ENCODE measurements at places on chromosomes 5 and 9.

DNA sequence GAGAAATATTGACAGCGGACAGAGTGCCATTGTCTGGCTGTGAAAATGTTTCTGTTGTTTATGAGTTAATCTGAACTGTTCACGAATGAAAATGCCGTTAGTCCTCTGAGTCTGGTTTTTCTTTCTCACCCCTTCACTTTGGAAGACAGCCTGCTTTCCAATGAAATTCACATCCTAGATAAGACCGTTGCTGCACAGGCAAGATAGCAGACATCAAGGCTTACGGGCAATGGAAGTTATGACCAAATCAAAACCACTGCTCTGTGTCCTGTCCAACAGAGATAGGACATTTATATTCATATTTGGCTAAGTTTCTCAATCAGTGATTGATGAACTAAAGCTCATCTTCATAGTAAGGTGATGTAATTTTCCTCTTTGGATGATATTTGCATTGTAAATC lies 180.0 kb upstream of the DMAC1 start:
- DNase-seq: no peak

DNA sequence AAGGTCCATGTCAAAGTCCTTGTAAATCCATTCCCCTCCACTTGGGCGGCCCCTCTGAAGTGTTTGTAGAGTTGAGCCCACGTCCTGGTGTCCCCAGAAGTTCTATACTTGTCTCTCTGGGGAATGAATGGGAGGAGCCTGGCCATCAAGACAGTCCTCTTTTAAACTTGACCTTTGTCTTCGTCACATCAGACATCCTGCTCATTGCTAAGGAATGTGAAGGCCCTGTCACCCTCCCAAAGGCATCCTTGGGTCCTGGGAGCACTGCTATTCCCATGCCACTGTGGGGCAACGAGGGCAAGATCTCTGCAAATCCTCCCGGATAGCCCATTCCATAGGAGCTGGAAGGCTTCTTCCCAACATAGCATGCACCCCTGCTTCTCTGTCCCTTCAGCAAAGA lies 235.5 kb downstream of the SLIT3 start:
- no peak for DNase-seq

DNA sequence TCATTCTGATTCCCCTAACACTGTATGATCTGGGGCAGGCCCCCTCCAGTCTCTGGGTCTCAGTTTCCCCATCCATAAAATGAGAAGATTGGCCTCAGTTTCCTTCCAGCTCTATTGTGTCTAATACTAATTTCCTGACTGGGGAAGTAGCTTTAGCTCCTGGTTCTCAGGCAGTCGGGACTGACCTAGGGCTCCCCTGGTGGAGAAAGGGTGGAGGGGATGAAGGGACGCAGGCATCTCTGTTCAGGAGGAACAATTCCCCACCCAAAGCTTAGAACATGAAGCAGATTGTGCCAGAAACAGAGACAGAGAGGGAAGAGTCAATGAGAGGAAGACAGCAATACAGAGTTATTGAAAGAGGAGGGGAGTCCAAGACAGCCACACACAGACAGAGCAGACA lies 14.2 kb upstream of the PTGS1 start:
- no peak for DNase-seq

DNA sequence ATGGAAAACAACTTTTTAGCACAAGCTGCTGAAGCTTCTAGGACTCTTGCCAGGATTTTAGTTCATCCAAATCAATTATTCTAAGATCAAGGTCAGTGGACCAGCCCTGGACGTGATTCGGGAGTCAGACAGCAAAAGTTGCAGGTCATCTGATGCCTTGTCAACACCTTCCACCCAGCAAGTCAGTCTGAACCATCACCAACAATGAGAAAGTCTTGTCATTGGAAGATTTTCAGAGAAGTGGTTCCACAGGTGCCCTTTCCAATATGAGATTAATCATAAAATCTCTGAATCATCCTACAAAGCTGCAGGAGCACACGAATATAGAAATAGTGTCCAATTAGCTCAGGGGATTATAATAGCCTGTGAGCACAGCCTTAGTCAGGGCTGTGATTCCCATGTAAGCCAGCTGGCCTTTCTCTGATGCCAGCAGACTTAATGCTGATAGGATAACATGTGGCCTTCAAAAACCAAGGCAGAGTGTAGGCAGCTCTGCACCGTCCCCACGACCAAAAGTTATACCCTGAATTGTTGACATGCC lies 445.0 kb upstream of the TRPC7 start:
- DNase-seq: no peak

DNA sequence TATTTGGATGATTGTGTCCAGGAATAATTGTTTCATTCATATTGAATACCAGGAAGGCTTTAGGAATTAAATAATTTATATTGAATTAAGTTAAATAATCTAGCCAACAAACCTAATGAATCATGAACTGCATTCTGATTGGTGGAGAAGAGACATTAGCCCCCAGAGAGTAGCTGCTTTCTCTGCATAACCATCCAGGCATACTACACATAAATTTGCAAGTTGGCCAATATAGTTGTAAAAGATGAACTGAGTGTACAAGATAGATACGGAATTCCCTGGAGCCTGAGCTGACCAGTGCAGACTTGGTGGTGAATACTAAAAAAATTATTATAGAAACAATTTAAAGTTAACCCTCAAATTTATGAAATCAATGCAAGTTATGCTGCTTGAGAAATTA lies 311.8 kb upstream of the KIF2A start:
- no peak for DNase-seq

Data from RPMI8226 (cell line).